Left cardiac atrium (tissue), 4 donors: ENCODE measurements at places on chromosomes 1 and 21. TPM values are rescaled to one million over a fixed set of nuclear protein-coding genes. Genes with fewer than 3 reads are reported as not detected.

Gene SZT2
- 26.3 TPM for total RNA-seq

GRCh38 chr1:231750818-231751362, 124.3 kb downstream of the DISC1 start:
- no peak for DNase-seq

Gene RTCA
- total RNA-seq, result 30.3 TPM

DNA sequence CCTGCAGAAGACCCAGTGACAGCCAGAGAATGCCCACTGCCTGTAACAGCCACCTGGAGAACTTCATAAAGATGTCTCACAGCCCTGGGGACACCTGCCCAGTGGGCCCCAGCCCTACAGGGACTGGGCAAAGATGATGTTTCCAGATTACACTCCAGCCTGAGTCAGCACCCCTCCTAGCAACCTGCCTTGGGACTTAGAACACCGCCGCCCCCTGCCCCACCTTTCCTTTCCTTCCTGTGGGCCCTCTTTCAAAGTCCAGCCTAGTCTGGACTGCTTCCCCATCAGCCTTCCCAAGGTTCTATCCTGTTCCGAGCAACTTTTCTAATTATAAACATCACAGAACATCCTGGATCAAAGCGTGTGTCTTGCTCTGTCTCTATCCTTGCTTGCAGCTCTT, 14.7 kb upstream of the PINK1 start:
- no peak for DNase-seq
